NCI-H524 treated with DMSO at 0.1 percent for 48 hours (cell line): ENCODE measurements at places on chromosomes 6 and 20.

- no peak for DNase-seq
Measured at GRCh38 chr6:138685781-138686180, 87.8 kb upstream of the CCDC28A start.

DNA sequence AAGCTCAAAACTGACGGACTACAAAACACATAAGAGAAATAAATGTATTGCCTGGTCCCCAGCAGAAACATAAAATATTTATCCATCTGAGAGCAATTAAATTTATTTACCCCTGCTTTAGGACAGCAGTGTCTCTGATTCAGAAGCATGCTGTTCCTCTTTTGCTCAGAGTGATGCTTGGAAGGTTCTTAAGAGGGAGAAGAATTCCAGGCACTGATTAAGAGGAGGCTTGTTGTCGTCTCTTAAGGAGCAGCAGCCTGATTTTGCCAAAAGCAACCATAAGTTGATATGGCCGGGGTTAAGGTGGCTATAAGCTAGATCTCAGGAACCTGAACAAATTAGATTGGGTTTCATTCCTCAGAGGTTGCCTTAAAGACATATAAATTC lies 25.8 kb downstream of the CAP2 start:
- DNase-seq, result peak; percentile 47

- no peak for DNase-seq
Measured at GRCh38 chr6:122623279-122623678, 13.1 kb downstream of the PKIB start.

DNA sequence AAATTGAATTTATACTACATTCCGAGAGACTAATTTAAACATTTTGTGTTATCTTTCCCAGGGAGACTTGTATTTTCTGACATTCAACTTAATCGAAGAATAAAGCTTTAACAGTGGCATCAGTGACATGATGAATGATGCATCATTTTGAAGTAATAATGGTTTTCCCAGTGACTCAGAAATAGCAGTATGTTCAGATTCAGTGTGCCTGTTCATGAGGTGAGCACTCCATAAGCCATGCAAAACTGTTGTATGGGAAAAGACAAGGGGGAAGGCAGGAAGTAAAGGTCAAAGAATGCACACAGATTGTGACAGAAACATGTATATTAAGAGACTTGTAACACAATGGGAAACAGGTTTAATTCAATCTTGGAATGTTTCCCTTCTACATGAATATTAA lies 1348.2 kb upstream of the GJE1 start:
- no peak for DNase-seq

DNA sequence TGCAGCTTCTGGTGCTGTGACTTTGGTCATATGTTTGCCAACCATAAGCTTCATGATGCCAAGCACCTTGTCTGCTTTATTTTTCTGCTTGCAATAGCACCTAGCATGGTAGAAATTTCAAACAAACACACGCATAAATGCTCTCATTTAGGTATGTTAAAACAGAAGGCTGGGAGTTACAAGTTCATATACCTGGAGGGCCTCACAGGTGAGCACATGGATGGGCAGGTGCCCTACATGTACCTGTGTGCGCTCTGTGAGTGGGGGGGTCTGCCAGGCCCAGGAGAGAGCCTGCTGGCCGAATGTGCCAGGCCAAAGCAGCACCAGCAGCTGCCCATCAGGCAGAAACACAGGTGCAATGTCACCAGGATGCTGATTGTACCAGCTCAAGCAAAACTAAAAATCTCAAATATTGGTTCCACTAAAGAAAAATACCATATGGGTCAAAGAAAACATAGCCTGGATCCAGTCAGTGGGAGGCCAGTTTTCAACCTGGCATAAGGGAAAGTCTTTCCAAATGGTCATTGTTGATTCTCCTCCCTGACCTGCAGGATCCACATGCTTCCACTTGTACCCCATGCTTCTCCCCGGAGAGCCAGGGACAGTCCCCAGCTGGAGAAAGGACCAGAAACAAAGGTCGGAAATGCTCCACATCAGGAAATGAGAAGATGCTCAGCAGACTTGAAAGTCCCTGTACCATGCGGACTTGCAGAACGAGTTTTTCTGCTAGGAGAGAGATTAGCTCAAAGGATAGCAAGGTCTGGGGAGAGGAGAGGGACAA lies 7.2 kb upstream of the PFDN4 start:
- DNase-seq, result no peak

- no peak for DNase-seq
Measured at GRCh38 chr6:4280031-4280430, 144.7 kb upstream of the ECI2 start.
